Hematopoietic multipotent progenitor cell treated with erythropoietin and hydrocortisone succinate and interleukin-3 and kit ligand, for 6 days (in vitro differentiated cells): ENCODE measurements at places on chromosomes 16 and 17.

DNA sequence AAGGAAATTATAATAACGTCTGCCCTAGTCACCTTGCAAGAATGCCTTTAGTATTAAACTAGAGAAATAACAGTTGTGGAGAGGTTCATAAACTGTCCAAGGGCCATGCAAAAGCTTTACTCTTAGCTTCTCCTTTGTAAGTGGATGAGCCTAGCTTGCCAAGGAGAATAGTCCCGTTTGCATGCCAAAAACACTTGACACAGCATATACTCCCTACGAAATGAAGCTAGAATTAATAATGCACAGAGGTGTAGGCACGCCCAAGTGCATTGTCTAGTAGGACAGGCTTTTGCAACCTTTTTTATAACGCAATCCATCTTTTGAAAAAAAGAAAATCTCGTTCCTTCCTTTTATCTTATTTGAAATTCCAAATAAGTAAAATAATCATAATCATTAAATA lies 12.8 kb upstream of the CDRT4 start:
- DNase-seq = no peak

- DNase-seq = no peak
These were observed 64.3 kb downstream of the PIGL start for GRCh38 chr17:16281351-16281750.

DNA sequence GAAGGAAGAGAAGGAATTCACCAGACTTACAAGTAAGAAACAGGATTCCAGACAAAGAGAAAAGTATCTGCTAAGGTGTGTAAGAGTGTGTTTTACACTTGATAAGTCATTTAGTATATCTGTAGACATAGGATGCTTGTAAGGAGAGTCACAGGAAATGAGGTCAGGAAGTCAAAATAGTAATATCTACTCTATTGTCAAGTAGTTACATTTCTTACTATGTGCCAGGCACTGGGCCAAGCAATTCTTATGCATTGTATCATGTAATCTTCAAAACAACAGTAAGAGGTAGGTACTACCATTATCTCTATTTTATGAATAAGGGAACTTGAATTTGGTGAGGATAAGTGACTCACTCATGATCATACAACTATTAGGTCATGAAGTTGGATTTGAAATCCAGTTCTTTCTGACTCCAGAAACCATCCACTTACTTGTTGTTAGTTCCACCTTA lies 129.1 kb downstream of the SNX11 start:
- DNase-seq = no peak

- DNase-seq = no peak
These were observed 47.1 kb downstream of the BCL7C start for GRCh38 chr16:30846649-30847402.

- DNase-seq = peak; percentile 80
These were observed 959 bp downstream of the SSH2 start for GRCh38 chr17:29929006-29929532.

DNA sequence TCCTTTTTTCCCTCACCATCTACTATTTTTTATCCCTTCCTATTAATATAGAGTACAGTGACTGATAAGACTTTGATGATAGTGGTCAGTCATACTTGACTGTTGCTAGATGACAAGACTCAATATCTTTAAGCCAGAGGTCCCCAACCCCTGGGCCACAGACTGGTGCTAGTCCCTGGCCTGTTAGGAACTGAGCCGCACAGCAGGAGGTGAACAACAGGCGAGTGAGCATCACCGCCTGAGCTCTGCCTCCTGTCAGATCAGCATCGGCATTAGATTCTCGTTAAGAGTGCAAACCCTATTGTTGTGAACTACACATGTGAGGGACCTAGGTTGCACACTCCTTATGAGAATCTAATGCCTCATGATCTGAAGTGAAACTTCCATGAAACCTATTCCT lies 341.3 kb downstream of the BCAS3 start:
- no peak for DNase-seq

- DNase-seq = peak; percentile 44
These were observed 782 bp downstream of the FAM83G start for GRCh38 chr17:19003543-19004420.

DNA sequence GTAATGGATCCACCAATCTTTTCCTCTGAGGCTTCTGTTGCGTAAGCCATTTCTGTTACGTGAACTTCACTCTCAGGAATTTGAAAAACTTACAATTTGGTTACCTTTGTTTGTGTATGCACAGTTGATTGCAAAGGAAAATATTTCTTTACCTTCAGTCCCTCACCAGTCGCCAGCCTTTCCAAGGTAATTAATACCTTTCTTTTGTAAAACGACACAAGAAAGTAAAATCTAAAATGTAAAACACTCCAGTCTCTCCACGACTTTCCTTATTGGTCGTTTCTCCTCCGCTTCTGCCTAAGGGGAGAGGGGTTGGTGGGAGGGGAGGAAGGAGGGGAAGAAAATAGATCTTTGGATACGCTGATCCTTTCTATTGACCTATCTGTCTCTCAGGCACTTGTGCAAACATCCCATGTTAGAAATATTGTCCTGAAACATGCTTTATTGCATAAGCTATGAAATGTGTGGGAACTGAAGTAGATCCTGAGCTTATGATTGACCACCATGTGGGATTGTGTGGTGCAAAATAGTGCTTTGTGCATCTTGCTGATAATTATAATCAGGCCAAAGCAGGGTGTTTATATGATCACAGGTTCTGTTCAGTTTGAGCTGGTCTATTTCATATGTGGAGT lies 32.4 kb upstream of the EFCAB13 start:
- peak; percentile 80 for DNase-seq

- no peak for DNase-seq
These were observed 13.6 kb upstream of the OGFOD3 start for GRCh38 chr17:82432017-82432416.

GRCh38 chr17:2965621-2966595 lies 97.5 kb downstream of the OR1D5 start:
- DNase-seq = no peak

DNA sequence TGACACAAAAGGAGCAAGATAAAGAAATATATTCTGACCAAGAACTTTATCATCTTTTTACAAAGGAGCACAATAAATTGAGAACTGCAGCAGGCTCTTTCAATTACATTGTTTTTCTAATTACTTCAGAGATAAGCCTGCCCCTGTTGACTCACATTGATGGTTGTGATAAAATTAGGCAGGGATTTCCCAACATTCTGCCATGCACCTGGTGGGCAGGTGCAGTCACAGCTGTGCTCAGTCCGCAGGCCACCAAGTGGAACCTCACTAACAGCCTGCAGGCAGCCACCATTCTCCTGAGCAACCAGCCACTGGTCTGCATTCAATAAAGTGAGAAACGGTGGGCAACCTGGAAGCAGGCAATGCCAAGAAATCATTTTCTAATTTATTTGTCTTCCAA lies 5.1 kb downstream of the FANCA start:
- no peak for DNase-seq

GRCh38 chr16:54280751-54281150 lies 5.8 kb downstream of the IRX3 start:
- no peak for DNase-seq

- DNase-seq = peak; percentile 57
These were observed 46.8 kb downstream of the CYB561 start for GRCh38 chr17:63399316-63399715.

GRCh38 chr17:17576772-17577234 lies 14.7 kb downstream of the PEMT start:
- no peak for DNase-seq

DNA sequence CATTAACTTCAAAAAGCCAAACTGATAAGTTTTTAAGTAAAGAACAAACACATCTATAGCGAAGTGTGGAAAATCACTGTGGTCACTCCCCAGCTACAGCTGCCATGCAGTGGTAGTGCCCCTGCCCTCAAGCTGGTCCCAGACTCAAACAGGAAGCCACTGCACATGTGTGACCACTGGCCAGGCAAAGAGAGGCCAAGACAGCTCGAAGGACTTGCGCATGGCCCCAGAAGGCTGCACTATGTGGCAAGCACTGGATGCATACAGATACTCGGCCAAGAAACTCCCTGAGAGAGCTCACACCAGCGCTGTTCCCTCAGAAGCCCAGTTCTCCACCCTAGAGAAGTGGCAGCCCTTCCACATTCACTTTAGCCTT lies 82.4 kb downstream of the ANKRD11 start:
- DNase-seq = no peak

- peak; percentile 74 for DNase-seq
These were observed 8.0 kb upstream of the UNK start for GRCh38 chr17:75776386-75777295.

GRCh38 chr17:15398736-15399331 lies 57.4 kb upstream of the TEKT3 start:
- DNase-seq = no peak

DNA sequence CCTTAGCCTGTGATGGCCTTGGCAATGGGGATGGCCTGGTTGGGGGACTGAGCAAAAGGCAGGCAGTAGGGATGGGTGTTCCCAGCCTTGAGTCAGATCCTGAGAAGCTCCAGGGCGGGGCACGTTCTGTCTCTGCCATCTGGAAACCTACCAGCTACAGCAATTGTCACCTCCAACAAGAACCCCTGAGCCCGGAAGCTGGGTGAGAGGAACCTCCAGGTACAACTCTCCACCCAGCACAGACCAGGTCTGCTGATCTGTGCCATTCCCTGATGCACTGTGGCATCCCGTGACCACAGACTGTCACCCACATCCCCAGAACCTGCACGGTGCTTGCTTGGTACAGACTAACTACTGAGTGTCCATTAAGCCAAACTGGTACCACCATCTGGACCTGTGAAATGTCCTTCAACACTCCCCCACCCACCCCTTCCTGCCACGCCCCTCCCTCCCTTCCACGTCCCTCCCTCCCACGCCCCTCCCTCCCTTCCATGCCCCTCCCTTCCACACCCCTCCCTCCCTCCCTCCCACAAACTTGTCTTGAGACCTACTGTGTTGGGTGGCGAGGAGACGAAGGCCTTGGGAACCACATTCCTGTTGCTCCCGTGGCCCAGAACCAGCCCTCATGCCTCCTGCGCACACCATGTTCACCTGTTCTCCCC lies 16.6 kb downstream of the MYO15B start:
- DNase-seq = no peak

DNA sequence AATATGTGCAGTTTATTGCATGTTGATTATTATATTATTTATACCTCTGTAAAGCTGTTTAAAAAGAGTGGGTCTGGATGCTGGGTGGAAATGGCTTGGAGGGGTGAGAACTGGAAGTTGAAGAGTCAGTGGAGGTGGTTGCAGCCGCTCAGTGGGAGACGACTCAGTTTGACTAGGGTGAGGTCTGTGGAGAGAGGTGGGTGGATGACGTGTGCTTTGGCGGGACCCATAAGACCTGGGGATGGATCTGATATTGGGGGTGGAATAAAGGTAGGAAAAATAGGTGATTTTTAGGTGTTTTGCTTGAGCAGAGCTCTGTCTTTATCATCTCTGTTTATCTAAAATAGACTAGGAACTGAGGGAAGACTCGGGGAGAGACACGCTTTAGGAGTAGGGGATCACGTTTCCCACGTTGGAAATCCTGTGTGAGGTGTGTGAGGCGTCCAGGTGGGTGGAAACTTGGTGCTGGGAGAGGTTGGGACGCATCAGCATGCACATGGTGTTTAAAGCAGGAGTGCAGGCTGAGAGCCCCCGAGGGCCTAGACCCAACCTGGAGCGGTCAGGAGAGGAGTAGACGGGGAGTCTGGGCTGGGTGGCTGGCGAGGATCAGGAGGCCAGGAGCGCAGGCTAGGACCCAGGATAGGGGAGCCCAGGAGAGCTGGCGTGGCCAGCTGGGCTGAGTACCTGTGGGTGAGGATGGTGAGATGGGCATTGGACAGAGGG lies 17.2 kb downstream of the NT5M start:
- DNase-seq = no peak

DNA sequence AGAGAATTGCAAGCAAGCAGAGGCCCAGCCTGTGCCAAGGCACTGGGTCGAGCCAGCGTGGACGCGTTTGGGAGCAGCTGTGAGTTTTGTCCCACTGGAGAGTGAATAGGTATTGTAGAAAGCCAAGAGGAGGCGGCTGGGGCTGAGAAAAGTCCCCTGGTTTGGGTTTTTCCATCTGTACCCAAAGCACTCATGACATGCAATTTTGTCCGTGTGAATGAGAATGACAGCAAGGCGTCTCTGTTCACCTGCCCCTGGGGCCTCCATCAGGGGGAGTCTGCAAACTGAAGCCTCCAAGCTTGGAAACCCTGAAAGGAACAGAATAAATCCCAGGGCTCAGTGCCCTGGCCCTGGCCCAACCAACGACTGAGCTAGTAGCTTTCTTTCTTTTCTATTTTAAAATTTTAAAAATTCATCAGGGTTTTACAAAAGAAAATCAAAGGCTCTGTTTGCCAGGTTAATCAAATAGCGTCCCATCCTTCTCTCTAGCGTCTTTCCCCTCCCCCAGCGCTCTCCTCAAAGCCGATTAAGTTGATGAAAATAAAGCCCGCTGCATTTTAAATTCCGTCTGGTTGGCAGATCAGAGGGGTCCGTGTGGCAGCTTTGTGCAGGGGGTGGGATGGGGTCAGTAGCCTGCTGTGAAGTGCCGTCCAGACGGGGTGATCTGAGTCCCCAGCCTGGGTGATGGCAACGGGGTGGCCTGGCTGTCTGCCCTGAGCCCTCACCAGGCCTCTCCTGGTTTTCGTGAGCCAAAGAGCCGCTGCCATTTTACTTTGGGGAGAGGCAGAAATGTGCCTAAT lies 171.0 kb downstream of the KATNIP start:
- no peak for DNase-seq

- DNase-seq = no peak
These were observed 5.1 kb downstream of the RHBDF1 start for GRCh38 chr16:67183-67791.

DNA sequence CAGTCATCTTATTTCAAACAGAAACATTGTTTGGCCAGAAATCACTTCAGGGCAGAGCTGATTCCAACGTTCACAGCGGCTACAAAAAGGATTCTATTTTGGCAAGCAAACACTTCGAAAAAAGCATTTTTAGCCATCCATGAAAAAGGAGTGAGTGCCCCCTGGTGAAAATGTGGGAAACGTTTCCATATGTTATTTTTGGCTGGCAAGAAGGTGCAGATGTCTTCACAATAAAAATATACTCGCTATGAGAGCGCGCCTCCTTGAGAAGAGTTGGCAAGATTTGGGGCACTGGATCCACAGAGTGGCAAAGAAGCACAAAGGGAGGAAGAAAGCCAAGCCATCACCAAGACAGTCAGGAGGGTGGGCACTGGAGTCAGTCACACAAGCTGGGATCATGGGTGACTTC lies 191.1 kb downstream of the CHD9NB start:
- no peak for DNase-seq

DNA sequence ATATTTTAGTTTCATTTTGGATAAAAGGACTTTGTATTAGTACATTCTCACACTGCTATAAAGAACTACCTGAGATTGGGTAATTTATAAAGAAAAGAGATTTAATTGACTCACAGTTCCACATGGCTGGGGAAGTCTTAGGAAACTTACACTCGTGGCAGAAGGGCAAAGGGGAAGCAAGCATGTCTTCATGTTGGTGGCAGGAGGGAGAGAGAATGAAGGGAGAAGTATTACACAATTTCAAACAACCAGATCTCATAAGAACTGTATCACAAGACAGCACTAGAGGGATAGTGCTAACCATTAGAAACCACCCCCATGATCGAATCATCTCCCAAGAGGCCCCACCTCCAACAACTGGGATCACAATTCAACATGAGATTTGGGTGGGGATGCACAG lies 142.9 kb downstream of the USP31 start:
- no peak for DNase-seq
